ENCODE measurements at places on chromosomes 16 and 17.

- no peak for DNase-seq
Observed at GRCh38 chr17:18331879-18332278, 16.8 kb downstream of the SMCR8 start.

DNA sequence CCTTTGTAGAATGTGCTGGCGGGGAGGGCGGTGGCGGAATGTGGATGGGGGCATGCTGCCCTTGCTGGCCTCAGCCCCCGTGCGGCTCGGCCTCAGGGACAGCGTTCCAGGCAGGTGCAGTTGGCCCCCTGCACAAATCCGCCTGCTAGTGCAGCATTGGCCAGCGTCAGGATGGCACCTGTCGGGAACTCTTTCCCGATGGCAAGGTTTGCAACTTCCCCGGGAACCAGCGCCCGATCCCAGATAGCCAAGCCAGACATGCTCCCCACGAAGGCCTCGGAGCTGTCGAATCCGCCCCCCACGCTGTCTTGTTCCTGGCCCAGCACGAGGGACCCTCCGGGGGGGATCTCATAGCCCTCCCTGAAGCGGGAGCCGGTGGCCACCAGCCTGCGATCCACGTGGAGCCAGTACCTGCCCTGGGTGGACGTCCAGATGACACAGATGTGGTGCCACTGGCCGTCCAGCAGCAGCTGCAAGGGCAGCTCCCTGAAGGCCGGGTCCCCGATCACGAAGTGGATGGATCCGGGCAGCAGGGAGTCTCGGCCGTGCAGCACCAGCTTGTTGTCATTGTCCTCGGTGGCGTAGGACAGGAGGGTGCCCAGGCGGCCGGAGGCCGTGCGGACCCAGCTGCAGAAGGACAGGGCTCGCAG, 2.8 kb downstream of the PTX4 start:
- no peak for DNase-seq

DNA sequence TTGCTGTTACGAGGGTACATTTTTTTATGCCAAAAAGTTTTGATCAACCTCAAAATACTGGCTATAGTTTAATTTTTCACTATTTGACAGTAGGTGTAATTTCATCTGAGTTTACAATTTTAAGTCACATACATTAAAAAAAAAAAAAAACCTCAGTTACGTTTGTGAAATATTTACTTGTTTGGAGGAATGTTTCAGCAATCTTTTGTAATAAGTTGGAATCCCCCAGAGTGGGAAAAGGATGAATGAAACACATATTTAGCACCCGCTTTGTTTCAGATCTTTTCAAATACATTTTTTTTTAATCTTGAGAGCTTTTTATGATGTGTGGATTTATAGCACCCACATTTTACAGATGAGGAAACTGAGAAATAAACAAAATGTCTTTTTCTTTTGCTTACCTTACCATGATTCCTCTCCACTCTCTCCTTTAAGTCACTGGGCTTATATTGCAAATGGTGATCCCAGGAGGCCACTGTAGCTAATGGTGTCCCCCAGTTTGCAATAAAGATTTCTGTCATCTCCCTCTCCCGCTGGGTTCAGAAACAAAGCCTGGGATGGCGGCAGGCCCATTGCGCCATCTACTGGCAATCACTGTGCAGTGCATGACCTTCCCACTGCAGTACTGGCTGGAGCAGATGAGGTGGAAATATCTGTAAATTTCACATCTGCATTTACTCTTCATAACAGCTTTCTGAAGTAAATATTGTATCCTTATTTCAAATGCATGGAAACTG, 27.7 kb downstream of the TBC1D3B start:
- DNase-seq = no peak

- no peak for DNase-seq
Observed at GRCh38 chr17:15448580-15448956, 18.9 kb downstream of the CDRT4 start.

DNA sequence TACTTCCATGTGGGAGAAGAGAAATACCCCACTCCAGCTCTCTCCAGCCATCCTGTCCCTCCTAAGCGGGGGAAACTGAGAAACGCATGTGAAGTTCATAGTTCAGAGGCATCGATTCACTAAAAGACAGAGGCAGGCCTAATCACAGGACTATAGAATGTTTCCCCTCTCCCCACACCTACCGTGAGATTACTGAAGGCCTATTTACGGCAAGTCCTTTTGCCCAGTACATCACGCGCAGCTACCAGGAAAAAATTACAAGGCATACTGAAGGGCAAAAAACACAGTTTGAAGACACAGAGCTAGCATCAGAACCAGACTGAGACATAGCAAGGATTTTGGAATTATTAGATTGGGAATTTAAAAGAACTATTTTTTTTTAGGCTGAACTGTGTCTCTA, 29.1 kb upstream of the IRX5 start:
- no peak for DNase-seq

- no peak for DNase-seq
Observed at GRCh38 chr17:746181-746580, 5.9 kb downstream of the GEMIN4 start.

DNA sequence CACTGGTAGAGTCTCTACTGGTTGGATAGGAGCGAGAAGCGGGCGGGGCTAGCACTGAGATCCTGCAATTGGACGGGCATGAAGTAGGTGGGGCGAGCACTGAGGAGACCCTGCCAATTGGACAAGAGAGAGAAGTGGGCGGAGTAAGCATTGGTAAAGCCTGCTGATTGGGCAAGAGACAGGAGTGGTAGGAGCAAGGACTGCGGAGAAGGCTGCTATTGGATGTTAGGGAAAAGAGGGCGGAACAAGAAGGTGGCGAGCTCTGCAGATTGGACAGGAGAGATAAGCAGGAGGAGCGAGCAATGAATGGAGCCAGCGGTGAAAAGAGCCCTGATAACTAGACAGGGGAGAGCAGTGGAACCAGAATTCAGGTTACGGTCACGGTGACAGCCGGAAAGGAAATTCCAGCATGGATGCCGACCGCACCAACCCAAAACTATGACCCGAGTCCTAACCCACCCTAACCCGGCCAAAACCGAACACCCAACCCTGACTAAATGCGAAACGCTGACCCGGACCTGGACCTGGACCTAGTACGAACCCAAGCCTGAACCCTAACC, 4.8 kb downstream of the SCGB1C2 start:
- DNase-seq = no peak

GRCh38 chr17:4420692-4421131, 13.0 kb upstream of the SPNS3 start:
- DNase-seq = peak; percentile 45

GRCh38 chr17:76088041-76088867, 9.3 kb downstream of the ZACN start:
- no peak for DNase-seq

DNA sequence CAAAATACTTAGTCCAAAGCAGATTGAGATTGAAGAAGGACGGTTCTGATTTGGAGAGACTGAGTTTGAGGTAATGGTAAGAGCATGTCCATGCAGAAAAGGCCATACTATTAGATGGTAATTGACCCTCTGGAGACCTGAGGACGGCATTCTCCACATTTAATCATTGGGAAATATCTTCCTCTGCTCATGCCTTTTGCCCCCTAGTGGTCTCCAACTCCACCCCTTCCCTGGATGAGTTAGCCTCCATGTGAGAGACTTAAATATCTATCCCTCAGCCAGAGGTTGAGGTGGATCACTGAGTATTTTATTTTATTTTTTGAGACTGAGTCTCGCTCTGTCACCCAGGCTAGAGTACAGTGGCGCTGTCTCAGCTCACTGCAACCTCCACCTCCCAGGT, 10.4 kb upstream of the OR3A1 start:
- no peak for DNase-seq

DNA sequence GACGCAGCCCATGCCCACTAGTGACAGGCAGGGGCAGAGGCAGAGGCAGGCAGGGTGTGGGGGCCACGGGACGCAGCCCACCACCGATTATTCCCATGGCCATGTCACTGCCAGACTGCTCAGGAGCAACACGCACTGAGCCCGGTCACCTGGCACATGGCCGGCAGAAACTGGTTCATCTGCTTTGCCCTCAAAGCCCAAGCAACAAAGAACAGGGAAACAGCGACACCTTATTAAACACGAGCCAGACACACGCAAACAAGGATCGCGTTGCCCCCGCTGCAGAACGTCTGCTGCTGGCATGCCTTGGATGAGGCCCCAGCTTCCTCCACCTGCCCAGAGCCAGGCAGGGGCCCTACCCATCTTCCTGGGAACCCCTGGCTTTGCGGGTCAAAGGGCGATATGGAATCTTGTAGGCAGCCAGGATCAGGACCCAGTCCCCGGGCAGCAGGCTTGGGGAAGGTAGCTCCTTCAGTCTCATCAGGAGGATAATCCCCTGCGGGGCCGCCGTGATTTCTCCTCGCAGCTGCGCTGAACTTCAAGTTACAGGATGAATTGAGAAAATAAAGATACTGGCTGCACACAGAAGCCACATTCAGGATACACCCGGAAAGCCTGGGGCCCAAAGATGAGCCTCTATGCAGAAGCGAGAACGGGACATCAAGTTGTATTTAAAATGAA, 4.8 kb downstream of the TBC1D16 start:
- no peak for DNase-seq

- no peak for DNase-seq
Observed at GRCh38 chr16:80299416-80299815, 241.4 kb upstream of the DYNLRB2 start.

- no peak for DNase-seq
Observed at GRCh38 chr16:72427051-72427782, 255.3 kb upstream of the PMFBP1 start.

- no peak for DNase-seq
Observed at GRCh38 chr17:77325577-77326075, 184.9 kb downstream of the SEC14L1 start.

- no peak for DNase-seq
Observed at GRCh38 chr17:82722341-82723013, 6.0 kb downstream of the FN3KRP start.

- no peak for DNase-seq
Observed at GRCh38 chr17:6461792-6462524, 17.7 kb downstream of the PIMREG start.

- DNase-seq = no peak
Observed at GRCh38 chr17:47812146-47812920, 9.3 kb downstream of the OSBPL7 start.

DNA sequence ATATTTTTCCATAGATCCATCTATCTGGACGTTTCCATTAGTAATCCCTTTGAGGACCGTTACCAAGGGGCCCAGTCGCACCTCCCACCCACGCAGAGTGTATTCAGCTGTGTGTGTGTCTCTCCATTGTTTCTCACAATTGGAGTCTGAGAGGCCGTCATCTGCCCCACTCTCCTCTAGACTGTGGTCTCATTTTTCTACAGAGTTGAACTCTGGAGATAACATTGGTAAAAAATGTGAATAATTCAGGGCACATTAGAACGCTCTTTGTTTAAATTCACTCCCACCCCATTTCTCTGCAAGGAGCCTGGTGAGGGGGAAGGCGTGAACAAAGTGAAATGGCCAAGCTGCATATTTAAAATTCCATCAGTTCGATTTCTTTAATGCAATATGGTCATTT, 333.1 kb upstream of the MAF start:
- DNase-seq = no peak

- no peak for DNase-seq
Observed at GRCh38 chr16:31386157-31386984, 6.8 kb upstream of the ITGAD start.

DNA sequence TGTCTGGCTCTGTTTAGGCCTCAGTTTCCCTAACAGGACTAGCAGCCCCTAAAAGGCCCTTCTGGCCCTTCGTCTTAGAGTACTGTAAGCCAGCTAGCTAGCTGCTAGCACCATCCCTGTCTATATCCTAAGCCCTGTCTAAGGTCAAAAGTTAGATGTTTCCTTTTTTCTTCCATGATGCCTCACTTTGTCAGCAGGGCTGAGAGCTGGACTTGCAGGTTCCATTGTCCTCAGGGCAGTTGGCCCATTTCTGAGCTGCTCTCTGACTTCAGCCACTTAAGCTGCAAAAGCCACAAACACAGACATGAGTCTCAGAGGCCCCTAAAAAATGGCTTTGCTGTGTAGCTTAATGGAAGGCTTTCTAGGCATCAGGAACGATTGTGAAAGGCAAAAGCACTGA, 187.7 kb downstream of the CBLN1 start:
- DNase-seq = no peak

DNA sequence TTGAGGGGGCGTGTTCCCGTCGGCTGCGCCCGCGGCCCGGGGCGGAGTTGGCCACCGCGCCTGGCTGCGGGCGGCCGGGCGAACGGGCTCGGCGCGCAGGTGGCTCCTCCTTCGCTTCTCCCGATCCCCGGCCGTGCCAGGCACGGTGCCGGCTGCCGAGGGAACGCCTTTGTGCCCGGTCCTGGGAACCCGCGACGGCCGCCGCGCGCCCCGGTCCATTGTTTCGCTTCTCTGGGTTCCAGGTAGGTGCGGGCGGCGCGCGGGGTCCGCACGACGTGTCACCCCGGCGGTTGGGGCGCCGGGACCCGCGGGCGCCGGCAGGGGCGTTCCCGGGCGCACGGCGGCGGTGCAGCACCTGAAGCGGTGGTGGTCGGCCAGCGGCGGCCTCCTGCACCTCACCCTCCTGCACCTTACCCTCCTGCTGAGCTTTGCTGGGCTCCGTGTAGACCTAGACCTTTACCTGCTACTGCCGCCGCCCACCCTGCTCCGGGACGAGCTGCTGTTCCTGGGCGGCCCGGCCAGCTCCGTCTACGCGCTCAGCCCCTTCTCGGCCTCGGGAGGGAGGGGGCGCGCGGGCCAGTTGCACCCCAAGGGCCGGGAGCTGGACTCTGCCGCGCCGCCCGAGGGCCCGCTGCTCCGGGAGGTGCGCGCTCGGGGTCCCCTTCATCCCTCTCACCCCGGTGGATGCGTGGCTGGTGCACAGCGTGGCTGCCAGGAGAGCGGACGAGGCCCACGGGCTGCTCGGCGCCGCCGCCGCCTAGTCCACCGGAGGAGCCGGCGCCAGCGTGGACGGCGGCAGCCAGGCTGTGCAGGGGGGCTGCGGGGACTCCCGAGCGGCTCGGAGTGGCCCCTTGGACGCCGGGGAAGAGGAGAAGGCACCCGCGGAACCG, 99.9 kb downstream of the EFCAB13 start:
- DNase-seq = no peak

DNA sequence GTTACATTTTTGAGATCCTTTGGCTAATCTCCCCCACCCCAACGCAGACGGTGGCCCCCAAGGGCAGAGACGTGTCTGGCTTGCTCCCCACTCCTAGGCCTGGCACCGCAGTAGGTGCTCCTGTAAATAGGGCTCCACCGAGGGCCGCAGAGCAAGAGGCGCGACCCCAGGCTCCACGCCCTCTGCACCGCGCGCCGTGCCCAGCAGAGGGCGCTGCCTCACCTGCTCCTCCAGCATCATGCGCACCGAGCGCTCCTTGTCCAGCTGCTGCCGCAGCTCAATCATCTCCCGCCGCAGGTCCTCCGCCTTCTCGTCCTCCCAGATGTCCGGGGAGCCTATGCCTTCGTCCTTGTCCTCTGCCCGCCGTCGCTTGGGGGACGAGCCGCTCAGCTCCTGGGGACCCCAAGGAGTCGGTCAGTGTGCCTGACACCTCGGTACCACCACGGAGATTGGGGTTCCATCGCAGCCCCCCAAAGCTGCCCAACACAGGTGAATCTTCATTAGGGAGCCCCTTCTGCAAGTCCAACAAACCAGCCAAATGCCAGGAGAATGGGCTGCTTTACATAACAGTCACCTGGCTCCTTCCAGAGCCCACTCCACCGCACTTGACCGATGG, 11.2 kb downstream of the TFAP4 start:
- DNase-seq = no peak

- DNase-seq = no peak
Observed at GRCh38 chr17:65332375-65332774, 195.2 kb downstream of the RGS9 start.

- no peak for DNase-seq
Observed at GRCh38 chr17:63998721-63999679, 849 bp downstream of the PRR29 start.

GRCh38 chr17:71127416-71127815, 958.1 kb downstream of the KCNJ2 start:
- DNase-seq = no peak

GRCh38 chr16:56244612-56245011, 53.3 kb downstream of the GNAO1 start:
- no peak for DNase-seq

Measured in smooth muscle cell of the brain vasculature (primary cell).